ENCODE measurements at places on chromosomes 16 and 17.

GRCh38 chr17:79800325-79801155 is 3.7 kb upstream of the CBX8 start:
- DNase-seq = no peak

DNA sequence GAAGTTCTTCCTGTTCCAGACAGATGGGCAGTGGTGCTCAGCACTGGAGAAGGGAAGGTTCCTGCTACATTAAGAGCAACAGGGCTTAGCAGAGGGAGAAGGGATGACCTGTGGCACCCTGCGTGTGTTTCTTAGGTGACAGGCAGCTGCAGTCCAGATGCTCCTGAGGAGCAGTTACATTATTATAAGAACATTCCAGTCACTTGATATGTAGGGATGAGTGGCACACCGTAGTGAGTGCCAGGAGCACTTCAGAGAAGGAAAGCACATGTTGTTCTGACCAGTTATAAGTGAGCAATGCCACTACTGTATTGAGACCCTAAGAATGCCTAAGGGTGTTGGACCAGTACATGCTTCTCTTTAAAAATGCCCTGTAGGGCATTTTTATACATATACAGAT is 39.9 kb upstream of the MRC2 start:
- DNase-seq = no peak

- no peak for DNase-seq
Observed at GRCh38 chr16:1163567-1164055, 10.7 kb downstream of the CACNA1H start.

DNA sequence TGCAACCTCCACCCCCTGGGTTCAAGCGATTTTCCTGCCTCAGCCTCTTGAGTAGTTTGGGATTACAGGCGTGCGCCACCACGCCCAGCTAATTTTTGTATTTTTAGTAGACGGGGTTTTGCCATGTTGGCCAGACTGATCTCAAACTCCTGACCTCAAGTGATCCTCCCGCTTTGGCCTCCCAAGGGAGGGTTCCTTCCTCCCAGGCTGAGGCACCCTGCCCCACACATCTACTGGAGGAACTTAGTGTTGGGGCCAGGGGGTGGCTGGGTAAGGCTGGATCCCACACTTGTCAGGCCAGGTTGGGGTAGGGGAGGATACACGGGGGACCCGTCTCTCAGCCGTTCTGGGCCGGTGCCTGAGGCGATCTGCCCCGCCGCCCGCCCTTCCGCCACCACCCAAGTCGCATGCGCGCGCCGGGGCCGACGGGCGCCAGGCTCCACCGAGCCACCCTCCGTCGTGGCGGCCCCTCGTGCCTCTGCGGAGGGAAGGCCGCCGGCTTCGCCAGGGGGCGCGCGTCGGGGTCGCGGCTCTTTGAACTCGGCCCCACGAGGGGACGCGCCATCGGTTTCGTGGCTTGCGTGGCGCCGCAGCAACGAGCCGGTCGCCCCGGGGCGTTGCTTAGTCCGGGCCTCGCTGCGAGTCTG is 15.9 kb downstream of the GRB7 start:
- no peak for DNase-seq

GRCh38 chr17:3974980-3975379 is 10.7 kb upstream of the ATP2A3 start:
- DNase-seq = no peak

- no peak for DNase-seq
Observed at GRCh38 chr17:1031711-1032110, 34.8 kb downstream of the TIMM22 start.

DNA sequence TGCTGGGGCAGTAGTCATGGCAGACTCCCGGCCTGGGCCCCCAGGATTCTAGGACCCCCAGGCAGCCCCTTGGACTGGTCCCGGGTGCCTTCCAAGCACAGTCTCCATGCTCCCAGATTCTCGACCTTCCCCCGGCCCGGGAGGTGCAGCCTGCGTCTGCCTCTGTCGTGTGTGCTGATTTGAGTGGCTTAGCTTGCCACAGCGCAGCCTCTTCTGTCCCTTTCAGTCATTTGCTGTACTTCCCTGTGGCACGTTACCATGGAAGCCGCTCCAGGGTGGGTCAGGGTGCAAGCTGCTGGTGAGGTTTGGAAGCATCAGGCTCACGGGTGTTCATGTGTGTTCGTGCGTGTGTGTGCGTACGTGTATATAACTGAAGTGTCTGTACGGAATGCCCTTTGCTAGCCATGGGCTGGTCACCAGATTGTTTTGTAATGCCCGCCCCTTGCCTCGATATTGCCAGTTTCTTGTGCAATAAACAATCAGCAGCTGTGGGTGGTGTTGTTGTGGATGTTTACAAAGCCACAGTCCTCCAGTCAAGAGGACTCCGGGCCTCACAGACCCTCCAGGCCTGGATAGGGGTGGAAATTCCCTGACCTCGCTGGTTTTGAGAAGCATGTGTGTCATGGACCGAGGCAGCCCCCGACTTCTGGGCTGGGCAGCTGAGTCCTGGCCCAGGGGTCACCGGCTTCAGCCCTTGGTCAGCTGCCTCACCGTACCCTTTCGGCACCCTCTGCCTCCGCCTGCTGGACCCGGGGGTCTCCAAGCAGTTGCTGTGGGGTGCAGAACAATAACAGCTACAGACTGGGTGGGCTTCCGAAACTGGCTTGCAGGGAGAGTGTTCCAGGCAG is 9.7 kb upstream of the CLEC18A start:
- DNase-seq = peak; percentile 4

GRCh38 chr17:4735876-4736651 is 3.6 kb upstream of the ZMYND15 start:
- DNase-seq = no peak

DNA sequence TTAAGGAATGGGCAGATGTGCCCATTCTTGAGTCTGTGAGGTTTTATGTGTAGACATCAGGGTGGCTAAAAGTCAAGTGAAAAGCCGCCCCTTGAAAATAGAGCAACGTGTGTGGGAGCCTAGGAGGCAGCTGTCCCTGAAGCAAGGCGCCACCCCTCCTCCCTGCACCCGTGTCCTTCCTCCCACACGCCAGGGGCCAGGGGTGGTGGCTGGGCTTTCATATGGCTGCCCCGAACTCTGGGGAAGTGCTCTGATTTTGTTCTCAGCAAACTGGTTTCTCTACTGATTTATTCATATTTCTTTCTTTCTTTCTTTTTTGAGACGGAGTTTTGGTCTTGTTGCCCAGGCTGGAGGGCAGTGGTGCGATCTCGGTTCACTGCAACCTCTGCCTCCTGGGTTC is 4.7 kb downstream of the ZNF750 start:
- DNase-seq = no peak

GRCh38 chr17:2137342-2138098 is 82.6 kb downstream of the HIC1 start:
- DNase-seq = no peak

- no peak for DNase-seq
Observed at GRCh38 chr16:68257251-68257905, 6.9 kb upstream of the SLC7A6 start.

DNA sequence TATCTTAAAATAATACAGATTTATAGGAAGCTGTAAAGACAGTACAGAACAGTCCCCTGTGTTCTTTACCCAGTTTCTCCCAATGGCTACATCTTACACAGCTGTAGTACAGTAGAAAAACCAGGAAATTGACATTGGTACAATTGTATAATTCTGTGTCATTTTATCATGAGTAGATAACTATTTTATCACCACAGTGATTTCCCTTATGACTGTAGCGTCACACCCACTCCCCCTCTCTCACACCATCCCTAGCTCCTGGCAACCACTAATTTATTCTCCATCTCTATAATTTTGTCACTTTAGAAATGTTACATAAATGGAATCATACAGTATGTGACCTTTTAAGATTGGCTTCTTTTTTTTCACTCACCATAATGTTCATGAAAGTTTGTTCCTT is 30.9 kb downstream of the CLTC start:
- no peak for DNase-seq

- DNase-seq = no peak
Observed at GRCh38 chr17:16987066-16987829, 15.3 kb upstream of the TNFRSF13B start.

GRCh38 chr16:68790944-68791343 is 52.4 kb upstream of the TANGO6 start:
- DNase-seq = no peak

GRCh38 chr17:2083613-2084035 is 28.7 kb downstream of the HIC1 start:
- no peak for DNase-seq

DNA sequence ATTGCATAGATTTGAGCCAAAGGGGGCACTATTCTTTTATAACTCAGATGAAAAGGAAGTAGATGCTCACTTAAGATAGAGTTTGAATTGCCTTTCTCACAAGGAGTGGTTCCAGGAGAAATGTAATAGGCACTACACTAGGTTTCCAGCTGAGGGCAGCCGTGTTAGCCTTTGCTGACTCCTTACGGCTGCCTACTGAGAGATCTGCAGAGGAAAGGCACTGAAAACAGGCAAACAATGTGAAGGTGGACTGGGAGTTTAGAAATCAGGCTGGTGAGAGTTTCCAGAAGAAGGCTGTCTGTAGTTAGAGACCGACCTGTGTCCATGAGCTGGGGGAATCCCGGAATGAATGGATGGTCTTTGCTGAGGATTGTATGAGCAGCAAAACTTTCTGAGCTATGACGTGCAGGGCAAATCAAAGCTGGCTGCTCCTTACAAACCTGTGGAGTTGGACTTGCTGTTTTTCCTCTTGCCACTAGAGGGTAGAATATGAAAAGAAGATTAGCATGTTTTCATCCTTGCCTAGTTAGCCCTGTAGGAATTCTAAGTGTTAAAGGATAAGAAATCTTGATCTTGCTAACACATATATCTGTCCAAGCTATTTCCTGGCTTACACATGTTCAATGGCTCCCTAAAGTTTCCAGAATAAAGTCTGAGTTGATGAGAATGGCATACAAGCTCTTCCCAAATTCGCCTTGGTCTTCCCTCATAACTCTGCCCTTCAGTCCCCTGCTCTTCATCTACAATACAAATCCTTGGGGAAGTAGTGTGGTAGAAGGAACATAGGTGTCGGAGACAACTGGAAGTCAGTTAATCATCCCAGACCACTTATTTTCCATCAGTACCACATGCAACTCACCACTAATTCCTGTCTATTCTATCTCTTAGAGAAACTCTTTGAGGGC is 20.1 kb upstream of the TAOK1 start:
- peak; percentile 60 for DNase-seq

- DNase-seq = no peak
Observed at GRCh38 chr16:69171325-69172084, 15.5 kb upstream of the SNTB2 start.

GRCh38 chr16:28845761-28846079 is 428 bp downstream of the TUFM start:
- DNase-seq = no peak

DNA sequence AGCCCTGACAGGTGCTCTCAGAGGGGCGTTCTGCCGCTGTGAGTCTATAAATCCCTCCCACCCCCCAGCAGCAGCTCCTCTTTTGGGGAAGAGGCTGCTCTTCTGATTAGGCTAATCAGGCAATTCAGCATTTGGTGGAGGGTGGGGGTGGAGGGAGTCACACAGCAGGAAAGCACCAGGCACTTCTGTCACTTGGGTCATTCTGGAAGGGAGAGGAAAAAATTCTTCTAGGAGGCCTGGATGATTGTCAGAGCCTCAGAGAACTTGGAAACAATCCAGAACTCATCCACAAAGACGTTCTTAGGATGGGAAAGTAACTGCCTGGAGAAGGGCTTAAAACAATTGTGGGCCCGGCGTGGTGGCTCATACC is 7.3 kb upstream of the SSTR2 start:
- DNase-seq = no peak

GRCh38 chr17:14038206-14038605 is 31.1 kb upstream of the COX10 start:
- DNase-seq = no peak

DNA sequence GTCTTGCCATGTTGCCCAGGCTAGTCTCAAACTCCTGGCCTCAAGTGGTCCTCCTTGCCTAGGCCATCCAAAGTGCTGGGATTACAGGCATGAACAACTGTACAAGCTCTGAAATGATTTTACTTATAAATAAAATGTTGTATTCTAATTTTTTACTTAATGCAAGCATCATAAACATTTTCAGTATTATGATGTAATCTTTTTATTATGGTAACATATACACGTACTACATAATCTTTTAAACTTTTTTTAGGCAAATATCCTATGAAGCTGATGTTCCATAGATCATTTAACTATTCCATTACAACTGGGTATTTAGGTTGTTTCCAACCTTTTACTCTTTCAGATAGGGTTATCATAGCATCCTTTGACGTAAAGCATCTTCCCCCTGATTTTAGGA is 33.8 kb upstream of the USP43 start:
- no peak for DNase-seq

DNA sequence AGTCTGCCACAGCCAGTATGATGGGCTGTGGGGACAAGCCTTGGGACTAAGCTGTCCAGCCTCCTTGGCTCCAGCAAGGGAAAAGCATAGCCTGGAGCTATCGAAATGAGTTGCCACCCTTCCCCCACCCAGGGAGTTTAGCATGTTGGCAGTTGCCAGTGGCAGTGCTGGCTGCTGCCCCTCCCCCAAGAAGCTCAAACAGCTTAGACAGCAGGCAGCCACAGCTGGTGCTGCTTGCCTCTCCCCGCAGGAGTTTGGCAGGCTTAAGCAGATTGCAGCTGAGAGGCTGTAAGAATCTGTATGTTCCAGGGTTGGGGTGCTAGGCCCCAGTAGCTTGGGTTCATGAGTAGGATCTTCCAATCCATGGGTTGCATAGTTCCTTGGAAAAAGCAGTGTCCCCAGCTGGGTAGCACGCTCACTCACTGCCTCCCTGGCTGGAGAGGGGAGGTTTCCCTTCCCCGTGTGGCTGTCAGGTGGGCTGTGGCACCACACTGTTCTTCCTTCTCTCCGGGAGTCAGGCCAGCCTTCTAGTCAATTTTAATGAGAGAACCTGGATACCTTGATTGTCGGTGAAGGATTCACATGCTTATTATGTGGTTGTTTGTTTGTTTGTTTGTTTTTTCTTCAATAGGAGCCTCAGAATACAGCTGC is 506.1 kb downstream of the CDH11 start:
- no peak for DNase-seq

DNA sequence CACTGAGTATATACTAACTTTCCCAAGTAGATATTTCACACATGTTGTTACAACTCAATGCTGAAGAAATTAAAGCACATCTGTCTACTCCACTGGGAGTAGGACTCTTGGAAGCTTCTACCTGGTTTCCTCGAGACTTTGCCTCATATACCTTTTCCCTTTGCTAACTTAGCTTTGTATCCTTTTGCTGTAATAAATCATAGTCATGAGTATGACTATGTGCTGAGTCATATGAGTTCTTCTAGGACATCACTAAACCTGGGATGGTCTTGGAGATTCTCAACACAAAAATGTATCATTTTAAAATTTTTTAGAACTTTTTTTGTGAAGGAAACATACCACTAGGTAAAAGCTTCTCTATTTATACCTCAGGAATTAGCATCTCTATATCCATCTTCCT is 39.8 kb downstream of the ABCA5 start:
- no peak for DNase-seq

GRCh38 chr17:40461732-40462342 is 18.6 kb downstream of the IGFBP4 start:
- DNase-seq = no peak
